Effector CD4-positive, alpha-beta T cell (primary cell): ENCODE measurements at places on chromosomes 12 and 14.

DNA sequence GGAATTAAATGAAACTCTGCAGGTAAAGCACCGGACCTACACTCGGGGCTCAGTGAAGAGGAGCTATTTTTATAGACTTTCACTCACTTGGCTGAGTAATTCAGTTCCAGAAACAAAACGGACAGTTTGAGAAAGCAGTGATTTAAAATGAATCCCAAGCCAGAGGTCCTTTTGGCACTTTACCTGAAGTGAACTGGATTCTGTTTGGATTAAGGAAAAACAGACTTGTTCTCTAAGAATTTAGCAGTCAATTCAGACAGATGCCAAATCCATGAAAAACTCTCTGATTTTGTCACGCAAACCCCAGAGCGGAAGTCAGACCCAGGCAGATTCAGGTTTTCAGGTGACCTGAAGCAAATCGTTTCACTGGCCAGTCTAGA lies 4.9 kb upstream of the VASH1 start:
- DNase-seq, result no peak

DNA sequence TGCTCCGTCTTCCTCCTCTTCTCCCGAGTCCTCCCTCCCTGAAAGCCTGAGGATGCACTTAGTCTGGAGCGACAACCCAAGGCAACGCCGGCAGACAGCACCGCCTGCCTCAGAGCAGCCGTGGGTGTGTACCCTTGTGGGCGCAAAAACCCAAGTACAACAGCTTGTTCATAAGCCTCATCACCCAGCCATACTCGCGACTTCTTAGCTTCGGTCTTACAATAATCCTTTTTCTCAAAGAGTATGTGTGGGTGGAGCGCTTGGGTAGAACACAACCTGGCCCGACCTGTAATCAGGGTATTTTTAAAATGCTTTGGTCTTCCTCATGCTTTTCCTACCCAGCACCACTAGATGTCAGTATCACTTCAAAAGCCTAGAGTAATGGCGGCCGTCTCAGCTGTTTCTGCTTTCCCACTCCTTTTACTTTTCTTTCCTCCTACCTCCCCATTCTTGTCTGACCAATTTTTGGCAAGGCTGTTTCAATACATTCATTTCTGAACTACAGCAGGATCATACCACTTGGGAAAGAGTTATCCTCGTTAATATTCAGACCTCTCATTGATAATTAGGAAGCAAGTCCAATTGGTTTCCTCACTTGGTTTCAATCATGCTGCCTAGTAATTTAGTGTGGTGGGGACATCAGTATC lies 198.9 kb downstream of the EPS8 start:
- DNase-seq, result peak; percentile 32

GRCh38 chr12:121455766-121456420 lies 56.0 kb downstream of the RNF34 start:
- no peak for DNase-seq

DNA sequence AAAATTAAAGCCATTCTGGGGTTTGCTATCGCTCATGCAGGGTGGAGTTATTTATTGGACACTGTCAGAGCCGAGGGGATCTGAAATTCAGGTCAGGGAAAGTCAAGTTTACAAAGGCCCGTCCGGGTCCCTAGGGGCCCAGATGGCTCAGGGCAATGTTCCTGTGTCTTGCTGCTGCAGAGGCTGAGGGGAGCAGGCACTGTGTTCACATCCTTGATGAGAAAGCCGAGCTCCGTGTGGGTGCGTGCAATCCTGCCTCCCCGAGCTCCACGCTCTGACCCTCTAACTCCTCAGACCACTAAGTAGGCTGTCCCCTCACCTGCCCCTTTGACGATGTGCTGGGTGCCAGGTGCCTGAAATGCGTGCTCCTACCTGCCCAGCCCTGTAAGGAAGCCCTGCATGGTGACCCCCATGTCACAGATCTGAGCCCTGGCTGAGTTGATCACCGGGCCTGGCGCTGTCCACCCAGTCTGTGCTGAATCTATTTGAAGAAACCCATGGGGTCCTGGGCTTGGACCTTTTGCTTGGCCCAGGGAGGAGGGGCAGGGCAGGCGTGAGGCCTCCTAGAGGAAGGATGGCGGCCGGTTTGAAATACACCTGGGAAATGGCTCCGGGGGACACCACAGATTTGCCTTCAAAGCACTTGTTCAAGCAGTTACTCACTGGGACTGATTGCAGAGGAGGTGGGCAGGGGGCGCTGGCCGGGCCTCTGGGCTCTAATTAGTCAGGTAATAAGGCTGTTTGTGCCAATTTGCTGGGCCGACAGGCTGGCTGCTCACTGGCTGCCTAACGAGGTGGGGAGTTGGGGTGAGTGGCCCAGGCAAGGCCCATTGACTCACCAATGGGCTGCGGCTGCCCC lies 204.3 kb downstream of the KIF26A start:
- no peak for DNase-seq

- DNase-seq, result no peak
Measured at GRCh38 chr12:53567961-53568808, 58.0 kb downstream of the ATF7 start.

DNA sequence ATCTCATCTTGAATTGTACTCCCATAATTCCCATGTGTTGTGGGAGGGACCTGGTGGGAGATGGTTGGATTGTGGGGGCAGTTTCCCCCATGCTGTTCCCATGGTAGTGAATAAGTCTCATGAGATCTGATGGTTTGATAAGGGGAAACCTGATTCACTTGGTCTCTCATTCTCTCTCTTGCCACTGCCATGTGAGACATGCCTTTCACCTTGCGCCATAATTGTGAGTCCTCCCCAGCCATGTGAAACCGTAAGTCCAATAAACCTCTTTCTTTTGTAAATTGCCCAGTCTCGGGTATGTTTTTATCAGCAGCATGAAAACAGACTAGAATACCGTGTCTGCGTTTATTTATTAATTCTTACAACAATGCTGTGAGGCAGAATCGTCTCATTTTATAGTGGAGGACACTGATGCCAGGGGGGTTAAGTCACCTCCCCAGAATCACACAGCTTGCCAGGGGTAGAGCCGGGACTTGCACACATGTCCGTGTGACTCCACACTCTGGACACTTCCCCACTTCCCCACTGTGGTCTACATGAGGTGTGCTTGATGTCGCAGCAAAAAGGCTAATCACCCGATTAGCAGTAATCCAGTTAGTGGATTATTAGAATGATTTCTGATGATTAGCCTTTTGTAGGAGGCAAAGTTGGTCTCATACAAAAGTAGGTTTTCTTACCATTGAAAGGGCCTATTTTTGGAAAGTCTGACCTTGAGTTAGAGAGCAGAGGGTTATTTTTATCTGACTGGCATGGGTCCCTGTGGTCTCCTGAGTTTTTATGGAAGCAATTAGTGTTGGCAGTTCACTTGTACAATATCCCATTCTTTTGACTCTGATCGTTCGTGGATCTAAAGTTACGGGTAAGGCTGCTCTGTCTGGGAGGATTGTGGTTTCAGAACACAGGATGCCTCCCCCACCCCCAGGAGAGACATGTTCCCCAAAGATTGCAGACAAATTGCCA lies 47.4 kb upstream of the BCL7A start:
- DNase-seq, result no peak

- no peak for DNase-seq
Measured at GRCh38 chr12:12979126-12979525, 20.9 kb downstream of the HEBP1 start.

DNA sequence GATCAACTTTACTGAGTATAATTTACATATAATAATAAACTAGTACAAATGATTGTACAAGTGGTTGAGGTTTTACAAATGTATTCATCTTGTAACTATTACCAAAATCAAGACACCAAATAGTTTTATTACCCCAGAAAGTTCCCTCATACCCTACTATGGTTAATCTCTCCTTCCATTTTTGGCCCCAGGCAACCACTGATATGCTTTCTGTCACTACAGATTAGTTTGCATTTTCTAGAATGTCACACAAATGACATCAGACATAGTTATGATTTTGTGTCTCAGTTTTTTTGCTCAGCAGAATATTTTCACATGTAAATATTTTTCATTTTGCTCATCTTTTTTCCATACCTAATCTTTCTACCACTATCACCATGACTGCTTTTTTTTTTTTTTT lies 49.1 kb downstream of the TMX1 start:
- no peak for DNase-seq

GRCh38 chr12:118052324-118053070 lies 8.5 kb downstream of the WSB2 start:
- DNase-seq, result no peak

DNA sequence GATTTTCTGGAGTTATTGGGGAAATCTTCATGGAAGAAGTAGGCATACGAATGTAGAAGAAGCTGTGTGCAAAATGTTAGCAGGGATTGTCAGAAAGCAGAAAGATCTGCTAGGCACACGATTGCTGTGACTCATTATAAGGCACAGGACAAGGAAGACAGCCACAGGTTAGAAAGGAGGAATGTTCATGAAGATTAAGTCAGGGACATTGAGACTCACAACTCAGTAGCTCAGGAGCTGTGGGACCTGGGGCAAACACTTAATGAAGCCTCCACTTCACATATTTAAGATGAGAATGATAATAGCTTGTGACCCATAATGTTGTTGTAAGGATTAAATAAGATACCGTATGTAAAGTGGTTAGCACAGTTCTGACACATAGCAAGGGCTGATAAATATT lies 26.6 kb upstream of the RTRAF start:
- DNase-seq, result no peak

- no peak for DNase-seq
Measured at GRCh38 chr12:7666595-7666994, 887 bp upstream of the APOBEC1 start.
